NCI-H510A (cell line): ENCODE measurements at places on chromosomes 6 and 20.
A peak's percentile ranks its signal among the peaks of the same experiment; 100 is the strongest.

DNA sequence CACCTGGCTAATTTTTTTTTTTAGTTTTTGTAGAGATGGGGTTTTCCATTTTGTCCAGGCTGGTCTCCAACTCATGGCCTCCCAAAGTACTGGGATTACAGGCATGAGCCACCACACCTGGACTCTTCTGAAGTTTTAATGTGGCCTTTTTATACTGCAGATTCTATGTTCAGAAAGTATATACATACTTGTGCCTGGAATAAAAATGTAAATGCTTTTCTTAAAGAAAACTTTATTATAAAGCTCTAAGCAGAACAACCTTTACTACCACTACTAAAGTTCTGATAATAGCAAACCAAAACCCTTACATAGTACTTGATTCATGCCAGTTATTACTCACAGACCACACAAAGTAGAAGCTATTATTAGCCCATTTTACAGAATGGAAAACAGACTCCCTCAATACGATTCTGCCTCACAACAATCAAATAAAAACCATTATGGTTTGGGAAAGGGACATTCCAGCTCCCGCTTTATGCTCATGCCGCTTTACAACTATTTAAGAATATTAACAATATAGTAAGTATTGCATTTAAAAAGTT, 5.3 kb downstream of the PHIP start:
- no peak for DNase-seq

- no peak for DNase-seq
Observed at GRCh38 chr20:63663332-63664066, 5.4 kb downstream of the RTEL1 start.

DNA sequence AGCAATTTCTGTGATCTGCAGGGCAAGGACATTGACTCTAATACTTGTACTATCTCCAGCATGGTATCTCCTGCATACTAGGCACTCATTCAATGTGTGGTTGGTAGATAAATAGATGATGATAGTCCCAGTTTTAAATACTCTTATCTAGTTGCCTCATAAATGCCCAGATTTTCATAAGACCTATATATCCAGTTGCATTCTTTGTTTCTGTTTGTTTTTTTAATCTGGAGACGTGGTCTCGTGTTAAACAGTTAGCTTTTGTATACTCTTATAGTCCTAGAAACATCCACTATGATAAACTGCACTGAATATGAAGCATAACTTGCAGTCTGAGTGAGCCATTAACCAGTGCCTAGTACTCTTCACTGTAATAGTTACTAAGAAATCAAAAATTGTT, 35.5 kb upstream of the SUMO4 start:
- no peak for DNase-seq

GRCh38 chr6:79949233-79949632, 1.9 kb upstream of the ELOVL4 start:
- DNase-seq, result peak; percentile 35

- DNase-seq, result no peak
Observed at GRCh38 chr20:7806831-7807230, 133.4 kb downstream of the HAO1 start.

DNA sequence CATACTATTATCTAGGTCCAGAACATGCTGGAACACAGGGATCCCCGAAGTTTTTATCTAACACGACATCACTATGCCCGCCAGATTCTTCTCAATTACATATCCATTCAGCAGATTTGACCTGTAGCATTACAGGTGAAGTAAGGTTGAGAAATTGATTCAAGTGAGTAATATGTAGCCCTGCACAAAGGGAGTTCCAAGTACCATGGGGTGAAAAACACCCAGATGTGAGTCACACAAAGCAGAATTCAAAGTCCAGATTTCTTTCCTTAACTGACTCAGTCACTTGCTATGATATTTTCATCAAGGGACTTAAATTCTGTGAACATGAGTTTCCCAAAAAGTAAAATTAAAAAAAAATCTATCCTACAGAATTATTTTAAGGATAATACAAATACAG, 655.4 kb upstream of the PTCHD4 start:
- no peak for DNase-seq
